CD4-positive, alpha-beta T cell treated with Interleukin-15 for 1 hour (primary cell): ENCODE measurements at places on chromosomes 4 and X.

DNA sequence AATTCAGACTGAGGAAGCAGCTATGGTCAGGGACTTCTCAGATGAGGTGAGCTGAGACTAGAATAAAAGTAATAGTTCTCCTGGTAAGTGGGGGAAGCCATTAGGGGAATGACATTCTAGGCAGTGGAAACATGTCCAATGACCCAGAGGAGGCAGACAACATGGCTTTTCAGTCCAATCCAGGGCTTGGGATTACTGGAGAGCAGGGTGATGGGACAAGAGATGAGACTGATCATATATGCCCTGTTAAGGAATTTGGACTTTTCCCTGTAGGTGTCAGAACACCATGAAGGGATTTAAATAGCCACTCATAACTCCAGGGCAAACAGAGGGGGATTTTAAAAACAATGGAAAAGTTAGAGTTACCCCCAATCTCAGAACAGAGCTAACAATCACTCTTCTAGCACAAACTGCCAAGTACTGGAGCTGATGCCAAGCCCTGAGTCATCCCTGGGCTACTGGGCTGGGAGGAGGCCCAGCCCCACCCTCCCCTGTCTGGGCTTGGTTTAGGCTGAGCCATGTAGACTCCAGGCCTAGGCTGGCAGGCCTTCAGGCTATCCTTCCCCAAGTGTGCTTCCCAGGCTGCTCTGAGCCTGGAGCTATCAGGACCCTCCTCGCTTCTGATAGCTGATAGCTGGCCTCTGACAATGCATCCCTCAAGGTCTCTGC lies 22.7 kb upstream of the MSN start:
- peak; percentile 20 for DNase-seq

- DNase-seq = no peak
These were observed 245.2 kb upstream of the CENPE start for GRCh38 chr4:103443324-103443723.

DNA sequence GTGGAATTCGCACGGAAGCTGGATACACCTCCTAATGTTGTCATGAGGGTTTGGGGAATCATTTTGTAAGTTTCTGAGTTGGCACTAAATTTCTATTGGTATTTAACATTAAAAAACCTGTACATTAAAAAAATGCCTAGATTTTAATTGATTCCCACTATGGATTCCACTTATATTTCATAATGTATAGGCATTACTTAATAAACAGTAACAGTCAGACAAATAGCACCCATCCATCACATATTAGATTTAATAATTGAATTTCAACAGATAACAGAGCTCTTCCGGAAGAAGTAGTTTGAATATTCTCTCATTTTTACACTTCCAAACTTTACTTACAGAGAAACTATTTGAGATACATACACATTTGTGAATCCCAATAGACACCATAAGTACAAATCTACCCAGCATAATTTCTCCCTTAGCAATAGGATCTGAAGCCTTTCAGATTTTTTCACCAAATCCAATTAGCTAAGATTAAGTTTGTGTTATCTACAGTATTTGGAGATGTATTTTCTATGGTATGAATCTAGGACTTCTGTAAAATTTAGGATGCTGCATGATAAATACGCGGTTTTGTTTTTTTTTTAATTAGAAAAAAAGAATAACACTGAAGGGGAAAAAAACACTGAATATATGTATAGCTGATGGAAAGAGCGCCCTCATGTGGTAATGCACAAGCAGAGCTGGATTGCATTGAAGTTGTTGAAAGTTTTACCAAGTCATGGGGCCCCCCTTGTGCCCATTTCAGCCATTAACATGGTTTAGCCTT lies 12.2 kb upstream of the ODAM start:
- no peak for DNase-seq

DNA sequence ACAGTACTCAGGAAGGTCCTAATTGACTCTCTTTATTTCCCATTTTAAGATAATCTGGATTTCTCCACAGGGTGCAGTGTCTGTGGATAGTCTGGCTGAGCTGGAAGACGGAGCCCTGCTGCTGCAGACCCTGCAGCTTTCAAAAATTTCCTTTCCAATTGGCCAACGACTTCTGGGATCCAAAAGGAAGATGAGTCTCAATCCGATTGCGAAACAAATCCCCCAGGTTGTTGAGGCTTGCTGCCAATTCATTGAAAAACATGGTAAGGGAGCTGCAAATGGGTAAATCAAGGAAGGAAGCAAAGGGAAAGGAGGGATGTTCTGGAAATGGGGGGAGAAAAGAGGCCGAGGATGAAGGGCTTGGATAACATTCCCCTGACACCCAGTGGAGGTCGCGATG lies 26.0 kb downstream of the ARHGAP36 start:
- DNase-seq = no peak

DNA sequence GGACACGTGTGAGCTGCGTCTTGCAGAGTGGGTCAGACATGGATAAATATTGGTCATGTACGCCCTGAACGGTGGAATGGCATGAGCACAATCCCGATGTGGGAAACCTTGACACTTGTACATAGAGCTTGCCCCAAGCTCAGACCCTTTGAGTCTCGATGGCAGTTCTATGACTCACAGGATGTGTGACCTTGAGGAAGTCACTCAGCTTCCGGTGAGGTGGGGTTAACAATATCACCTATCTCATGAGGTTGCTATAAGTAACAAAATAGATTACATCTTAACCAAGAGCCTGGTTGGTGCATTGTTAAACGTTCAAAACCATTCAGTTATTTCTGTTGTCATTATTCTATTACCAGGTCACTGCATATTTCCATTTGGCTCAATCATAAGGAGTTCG lies 109.1 kb upstream of the TBL1X start:
- peak; percentile 61 for DNase-seq

DNA sequence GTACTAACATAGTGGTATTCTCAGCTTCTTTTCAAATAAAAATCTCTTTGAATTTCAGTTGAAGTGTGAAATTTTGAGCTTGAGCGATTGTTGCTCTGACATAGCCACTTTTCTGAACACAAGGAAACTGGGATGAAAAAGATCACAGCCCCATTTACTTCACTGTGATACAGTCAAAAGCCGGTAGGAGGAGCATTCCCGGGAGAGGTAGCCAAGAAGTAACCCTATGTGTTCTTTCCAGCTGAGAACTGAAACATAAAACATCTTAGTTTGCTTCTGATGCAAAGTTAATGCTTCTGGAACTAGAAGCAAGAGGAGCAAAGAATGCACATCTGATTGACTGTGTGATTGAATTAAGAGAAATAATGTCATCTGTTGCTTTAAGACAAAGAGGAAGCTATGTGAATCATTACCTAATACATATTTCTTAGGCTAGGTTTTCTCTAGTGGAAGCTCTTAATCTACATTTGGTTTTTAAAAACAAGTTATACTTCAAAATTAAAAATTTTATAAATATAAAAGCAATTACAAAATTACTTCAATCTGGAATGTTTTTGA lies 88.3 kb upstream of the UNC5C start:
- DNase-seq = no peak

GRCh38 chr4:137069473-137069872 lies 462.8 kb downstream of the PCDH18 start:
- no peak for DNase-seq

- no peak for DNase-seq
These were observed 41.7 kb downstream of the RBM46 start for GRCh38 chr4:154822775-154823174.

GRCh38 chrX:46268412-46268811 lies 276.8 kb downstream of the ZNF674 start:
- no peak for DNase-seq

DNA sequence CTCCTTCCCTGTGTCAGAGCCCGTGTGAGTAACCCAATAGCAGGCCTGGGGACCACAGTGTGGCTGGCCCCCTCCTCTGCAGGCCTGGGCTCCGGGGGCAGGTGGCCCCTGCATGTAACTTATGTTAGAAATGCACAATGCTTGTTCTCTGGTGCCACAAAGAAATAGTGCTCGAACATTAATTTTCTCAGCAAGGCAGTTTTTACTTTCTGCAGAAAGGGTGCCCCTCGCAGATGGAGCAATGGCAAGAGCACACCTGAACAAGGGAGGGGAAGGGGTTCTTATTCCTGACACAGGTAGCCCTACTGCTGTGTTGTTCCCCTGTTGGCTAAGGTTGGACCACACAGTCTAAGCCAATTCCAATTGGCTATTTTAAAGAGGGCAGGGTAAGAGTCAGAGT lies 17.1 kb downstream of the TACC3 start:
- no peak for DNase-seq

DNA sequence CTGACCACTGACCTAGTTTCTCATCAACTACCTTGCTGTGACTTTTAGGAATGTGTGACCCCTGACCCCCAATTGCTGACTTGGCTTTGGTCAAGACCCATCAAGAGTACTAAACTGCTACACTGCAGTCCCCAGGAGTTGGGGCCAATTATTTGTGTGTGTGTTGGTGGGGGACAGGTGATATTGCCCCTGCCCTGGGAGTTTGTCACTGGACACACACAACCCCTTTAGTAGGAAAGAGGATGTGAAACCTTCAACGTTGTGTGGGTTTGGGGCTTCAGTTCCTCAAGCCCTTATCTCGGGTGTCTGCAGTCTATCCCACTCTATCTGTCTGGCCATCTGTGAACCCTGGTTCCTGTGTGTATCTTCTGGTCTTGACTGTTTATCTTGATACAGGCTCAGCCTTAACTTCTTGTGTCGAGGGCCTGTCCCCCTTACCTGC lies 6.5 kb downstream of the SASH3 start:
- peak; percentile 55 for DNase-seq

DNA sequence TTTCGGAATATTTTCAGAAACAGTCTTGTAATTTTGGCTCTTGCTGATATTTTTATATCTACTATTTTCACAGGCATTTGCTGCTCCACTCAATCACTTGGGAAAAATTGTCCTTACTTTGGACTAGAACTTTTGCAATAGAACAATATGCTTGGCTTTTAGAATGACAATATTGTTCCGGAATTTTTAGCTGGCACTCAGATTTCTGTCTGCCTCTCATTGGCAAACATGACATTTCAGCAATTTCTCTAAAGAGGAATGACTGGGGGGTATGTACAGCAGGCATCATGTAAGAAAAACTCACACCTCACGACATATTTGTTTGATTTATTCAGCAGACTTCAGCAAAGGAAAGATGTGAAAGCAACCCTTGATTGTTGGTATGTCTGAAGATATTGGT lies 243.6 kb upstream of the GPRIN3 start:
- DNase-seq = no peak

DNA sequence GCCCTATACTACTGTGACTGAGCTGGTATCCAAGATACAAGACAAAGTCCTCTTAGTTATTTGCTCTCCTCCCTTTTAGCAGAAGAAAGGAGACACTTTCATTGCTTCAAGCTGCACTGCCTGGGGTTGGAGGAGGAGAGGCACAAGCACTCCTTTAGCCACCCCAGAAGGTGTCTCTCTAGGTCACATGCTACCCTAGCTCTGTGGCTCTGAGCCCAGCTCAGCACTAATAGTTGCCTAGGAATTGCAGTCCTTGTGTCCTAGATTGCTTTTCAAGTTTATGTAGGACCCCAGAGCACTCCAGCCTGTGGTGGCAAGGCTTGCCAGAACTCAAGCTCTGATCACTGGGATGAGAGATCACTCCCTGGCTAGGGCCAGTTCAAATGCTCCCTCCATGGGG lies 24.4 kb upstream of the LHFPL1 start:
- no peak for DNase-seq

DNA sequence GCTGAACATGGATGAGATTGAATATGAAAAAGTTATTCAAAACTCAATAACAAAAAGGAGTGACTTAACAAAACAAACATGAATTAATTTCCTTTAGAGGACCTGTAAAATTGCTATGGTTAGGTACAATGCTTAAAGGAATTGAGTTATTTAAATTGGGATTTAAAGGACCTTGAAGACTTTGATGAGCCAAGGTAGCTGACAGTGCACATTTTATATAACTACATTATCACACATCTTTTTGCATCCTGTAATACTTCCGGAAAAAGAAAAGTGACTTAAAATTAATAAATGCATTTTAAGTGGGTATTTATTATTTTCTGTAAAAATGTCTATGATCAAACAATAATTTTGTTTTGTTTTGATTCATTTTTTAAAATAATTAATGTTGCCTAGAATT lies 964.8 kb upstream of the SLIT2 start:
- DNase-seq = no peak

DNA sequence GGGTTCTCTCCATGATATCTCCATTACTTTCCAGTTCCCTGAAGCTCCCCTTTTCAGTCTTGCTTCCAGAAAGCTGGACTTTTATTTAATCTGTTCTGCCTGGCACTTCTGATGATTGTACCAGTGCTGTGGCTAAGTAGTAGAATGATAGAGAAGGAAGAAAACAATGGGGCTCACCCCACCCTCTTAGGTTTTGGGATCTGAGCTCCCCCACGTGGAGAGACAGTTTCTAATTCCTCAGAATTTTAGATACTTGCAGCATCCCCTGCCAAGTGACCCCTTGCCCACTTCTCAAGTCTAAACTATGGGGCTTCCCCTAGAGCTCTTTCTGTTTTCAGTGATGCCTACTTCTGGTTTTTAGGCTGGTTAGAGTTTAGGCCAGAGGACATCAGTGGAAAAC lies 73.9 kb downstream of the GC start:
- DNase-seq = no peak

- no peak for DNase-seq
These were observed 63.8 kb upstream of the TAPT1 start for GRCh38 chr4:16289897-16290554.

DNA sequence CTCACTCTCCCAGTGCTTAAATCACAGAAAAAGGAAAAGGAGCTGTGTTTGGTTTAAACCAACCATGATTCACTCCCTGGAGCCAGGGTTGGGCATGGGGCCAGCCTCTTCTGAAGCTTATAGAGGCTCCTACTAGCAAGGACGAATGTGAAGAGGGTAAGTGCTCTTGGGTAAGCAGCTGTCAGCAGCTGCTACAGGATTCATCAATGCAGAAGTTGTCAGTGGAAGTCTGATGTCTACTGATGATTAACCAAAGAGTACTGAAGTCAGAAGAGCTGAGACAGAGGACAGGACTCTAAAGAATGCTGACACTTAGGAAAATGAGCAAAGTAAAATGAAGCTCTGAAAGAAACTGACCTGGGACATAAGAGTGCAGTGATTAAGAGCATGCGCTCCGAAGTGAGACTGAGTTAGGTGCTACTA lies 32.7 kb upstream of the JADE1 start:
- no peak for DNase-seq

GRCh38 chr4:149857446-149857845 lies 41.8 kb upstream of the IQCM start:
- DNase-seq = no peak

- DNase-seq = no peak
These were observed 81.9 kb downstream of the STK32B start for GRCh38 chr4:5133201-5133600.

GRCh38 chr4:170231377-170231776 lies 141.6 kb upstream of the AADAT start:
- no peak for DNase-seq

GRCh38 chrX:48617542-48618340 lies 20.4 kb downstream of the WDR13 start:
- DNase-seq = no peak
